ENCODE measurements at places on chromosomes 5 and 9.

- no peak for DNase-seq
Observed at GRCh38 chr5:1494780-1495524, 28.8 kb downstream of the LPCAT1 start.

DNA sequence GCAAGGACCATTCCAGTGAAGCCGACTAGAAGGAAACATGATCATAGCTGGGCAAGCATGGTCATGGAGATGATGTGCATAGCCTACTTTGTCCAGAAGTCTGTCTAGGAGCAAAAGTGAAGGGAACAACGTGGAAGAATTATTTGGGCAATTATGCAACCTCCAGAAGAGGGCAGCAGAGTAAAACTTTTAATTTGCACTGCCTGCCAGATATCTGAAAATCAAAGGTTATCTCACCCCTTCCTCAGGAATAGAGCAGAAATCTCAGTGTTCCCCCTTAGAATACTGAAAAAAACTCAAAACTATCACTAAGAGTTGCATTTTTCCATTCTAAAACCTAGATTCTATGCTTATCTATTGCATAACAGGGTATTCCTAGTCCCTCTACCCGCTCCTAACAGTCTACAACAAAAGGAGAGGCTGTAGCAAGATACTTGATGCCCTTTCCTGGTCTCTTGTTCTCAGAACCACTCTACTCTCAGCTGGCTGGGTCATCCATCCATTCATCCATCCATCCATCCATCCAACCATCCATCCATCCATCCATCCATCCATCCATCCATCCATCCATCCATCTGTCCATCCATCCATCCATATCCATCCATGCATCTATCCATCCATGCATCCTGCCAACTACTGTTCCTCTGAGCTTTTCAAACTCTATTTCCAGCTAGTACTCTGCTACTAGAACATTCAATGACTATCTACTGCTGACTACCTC lies 8.4 kb upstream of the SETD9 start:
- DNase-seq, result no peak

DNA sequence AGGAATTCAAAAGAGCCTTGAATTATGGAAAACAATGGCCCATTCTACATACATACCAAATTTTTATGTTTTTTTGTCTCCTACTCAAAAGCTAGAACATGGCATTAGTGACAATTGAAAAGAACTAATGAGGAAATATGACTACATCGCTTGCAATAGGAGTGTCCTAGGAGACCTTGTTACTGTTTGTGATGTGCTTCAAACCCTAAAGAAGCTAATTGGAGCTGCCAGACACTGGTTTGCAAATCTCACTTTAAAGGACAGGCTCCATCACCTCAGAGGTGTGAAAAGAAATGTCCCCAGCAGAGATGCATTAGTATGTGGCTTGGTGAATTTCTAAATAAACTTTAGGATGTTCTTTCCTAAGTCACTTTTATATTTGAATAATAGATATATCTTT lies 354.2 kb upstream of the EFNA5 start:
- no peak for DNase-seq

- DNase-seq, result no peak
Observed at GRCh38 chr5:199950-200645, 8.8 kb downstream of the LRRC14B start.

- DNase-seq, result no peak
Observed at GRCh38 chr9:128152133-128153059, 3.1 kb downstream of the LCN2 start.

GRCh38 chr5:33934176-33934575 lies 2.0 kb upstream of the RXFP3 start:
- DNase-seq, result no peak

DNA sequence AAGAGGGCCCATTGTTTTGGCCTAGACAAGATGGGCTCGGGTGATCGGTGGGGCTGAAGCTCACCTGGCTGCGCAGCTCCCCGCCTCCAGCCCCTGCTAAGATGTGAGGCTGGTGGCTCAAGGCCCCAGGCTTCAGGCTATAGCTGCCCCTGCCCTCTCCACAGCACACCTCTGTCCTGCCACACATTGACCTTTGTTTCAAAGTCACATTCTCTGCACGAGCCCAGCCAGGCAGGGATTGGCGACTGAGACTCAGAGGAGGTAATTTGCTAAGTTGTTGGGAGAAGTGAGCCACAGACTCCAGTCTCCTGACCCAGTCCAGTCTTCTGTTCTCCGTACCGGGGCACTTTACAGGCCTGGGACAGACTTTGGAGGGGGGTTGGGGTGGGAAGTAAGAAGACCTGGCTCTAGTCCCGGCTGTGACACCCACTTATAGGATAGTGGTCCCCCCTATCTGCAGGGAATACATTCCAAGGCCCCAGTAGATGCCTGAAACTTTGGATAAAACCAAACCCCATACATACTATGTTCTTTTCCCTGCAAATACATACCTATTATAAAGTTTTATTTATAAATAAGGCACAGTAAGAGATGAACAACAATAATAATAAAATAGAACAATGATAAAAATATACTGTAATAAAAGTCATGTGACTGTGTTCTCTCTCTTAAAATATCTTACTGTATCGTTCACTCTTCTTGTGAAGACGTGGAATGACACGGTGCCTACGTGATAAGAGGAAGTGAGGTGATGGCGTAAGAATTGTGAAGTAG lies 13.3 kb downstream of the PDGFRB start:
- no peak for DNase-seq

DNA sequence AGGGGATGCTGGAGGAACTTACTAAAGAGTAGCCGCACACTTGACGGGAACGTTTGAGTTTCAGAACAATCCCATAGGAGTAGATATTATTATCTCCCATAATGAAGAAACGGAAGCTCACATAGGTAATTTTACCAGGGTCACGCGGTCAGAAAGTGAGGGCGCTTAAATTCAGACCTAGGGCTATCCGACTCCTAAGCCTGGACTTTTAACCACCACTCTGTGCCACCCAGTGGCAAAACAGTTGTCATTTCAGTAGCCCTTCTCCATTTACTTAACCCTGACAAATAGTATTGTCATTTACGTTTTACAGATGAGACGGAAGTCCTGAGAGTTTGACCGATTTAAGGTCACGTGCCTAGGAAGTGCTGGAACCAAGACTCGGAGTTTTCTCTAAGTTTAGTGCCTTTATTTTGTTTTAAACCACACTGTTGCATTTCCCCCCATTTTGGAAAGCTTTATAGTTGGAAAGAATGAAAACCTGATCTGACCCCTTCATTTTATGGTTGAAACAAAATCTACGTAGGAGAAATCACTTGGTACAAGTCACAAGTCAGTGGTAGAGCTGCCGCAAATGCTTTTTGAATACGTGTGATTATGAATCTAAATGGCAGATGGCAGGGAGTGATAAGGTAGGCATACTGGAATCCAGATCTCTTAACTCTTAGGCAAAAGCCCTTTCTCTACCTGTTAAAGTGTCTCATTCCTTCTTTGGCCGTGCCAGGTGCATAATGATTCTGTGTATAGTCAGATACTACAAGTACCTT lies 650 bp downstream of the MRRF start:
- DNase-seq, result no peak

- DNase-seq, result no peak
Observed at GRCh38 chr5:2921651-2922050, 170.2 kb upstream of the IRX2 start.

- no peak for DNase-seq
Observed at GRCh38 chr5:76256116-76256889, 146.8 kb upstream of the IQGAP2 start.

DNA sequence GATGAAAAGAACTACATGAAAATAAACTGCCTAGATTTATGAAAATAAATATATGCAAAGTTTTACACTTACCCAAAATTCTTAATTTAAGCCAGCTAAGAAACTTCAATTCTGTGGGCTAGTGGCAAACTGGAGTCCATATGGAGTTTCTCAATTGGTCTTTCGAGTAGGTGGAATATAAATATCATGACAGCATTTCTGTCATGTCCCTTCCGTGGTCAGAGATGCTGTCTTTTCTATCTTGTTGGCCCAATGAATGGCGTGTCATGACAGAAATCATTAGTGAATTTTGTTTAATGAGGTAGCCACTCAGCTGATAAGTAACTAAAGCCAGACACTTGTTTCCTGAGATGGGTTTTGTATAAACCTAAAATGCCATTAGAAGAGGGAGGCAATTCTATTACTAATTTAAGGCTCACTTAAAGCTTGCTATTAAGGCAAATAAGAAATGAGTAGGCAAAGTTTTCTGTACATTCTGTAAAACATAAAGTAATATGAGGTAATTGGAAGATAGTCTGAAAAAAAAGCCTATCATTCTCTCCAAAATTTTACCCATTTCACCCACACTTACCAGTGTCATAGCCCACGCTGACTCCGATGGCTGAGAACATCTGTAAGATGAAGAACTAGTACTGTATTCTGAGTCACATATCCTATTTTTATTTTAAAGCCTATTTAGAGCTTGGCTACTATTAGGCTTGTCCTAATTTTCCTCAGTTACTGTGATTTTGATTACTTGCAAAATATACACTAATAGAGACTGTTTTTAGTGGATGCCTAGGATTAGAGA lies 419.3 kb upstream of the MEF2C start:
- DNase-seq, result no peak

DNA sequence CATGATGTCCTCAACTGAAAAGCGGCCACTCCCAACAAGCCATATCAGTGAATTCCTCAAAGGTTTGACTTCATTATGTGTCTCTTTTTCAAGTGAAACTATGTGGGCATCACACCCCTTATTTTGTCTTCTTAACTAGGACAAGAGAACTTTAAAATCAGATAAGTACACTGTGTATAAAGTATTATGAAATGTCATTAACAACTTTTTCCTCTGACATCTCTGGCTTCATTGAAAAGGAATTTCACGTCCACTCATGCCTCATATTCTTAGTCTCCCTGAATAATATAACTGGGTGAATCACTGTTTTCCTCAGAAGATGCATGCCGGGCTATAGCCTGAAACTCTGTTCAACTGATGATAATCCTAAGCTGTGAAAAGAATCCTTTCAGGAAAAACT lies 415.8 kb downstream of the ACTL7B start:
- DNase-seq, result no peak

DNA sequence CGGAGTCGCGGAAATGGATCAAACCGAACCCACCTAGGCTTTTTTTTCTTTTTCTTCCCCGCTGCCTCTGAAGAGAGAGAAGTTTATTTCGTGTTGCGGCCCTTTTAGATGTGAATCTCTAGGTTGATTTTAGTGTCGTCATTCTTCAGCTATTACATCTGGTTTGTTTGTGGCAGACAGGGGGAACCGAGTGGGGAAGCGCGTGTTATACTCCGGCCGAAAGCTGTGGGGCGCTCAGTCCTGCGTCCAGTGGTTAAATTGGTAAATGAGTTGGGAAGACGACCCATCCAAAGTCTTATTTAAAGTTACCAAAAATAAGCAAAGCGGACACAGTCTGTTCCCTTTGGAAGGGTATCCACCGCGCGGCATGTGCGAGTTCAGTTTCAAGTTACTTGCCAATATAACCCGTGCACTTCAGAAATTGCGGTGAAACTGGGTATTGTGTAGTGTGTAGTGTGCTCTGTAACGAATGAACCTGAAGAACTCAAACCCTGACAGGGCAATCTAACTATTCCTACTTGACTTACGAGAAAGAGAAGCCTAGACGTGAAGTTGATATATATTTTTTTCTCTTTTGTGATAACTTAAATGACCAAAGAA lies 1.3 kb downstream of the MAN2A1 start:
- no peak for DNase-seq

DNA sequence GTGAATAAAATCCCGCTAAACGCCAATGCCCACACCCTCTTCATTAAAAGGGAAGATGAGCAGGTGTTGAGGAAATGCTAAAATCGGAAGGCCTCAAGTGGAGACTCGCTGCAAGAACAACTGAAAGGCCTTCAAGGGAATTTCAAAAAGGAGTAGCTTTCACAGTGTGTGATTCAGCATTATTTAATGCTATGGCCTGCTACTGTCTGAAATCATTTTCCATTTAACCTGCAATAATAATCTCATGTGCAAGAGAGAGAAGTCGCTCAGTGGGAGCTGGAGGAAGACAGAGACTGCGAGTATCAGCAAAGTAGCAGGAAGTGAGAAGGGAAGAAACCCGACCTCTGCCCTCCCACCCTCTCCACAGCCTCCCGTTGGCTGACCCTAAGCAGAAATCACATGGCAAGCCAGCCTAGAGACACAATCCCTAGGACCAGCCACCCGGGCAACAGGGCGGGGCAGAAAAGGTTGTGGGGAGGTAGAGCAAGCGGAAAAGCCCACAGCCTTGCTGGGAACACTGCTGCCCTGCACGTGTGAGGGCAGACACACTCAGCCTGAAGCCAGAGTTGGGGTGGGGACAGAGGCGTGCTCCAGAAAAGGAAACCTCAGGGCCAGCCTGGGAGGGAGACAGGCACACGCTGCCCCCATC lies 39.9 kb upstream of the CTSL start:
- DNase-seq, result no peak

- DNase-seq, result no peak
Observed at GRCh38 chr5:10538789-10539686, 24.8 kb upstream of the ANKRD33B start.

DNA sequence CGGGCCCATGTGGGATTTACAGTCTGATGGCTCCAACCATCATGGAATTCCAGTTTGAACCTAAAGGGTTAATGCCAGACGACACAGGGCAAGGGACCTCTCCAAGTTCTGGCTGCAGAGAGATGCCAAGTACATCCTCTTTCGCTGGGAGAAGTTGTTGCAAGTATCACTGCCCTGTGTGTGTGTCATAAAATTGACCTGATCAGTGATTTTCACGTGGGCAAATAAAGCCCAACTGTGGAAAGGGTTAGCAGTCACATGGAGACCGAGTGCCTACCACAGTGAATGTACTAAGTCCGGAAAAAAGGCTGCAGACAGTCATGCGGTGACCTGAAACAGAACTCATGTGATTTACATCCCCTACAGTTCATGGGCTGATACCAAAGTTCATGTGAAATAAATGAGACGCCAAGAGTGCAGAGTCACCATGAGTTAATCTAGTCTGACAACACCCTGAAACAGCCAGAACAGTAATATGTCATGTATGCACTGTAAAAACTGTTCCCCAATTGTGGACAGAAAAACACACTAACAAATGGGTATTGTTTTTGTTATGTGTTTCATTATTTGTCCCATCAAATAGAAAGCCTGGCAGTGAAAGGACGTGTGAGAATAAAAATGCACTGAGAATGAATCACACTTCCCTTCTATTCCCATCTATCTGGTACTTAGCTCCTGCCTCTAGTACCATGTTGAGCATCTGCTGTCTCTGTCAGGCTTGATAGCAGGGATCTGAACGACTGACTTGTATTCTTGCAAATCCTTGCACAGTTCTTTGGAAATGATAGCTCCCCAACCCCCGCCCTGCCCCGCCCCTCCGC lies 115.7 kb downstream of the SUSD1 start:
- DNase-seq, result no peak
